Stimulated activated CD8-positive, alpha-beta memory T cell treated with anti-CD3 and anti-CD28 coated beads, Interleukin-12 subunit alpha, Interleukin-12 subunit beta, amount 100 ng/mL, for 1 hour (primary cell): ENCODE measurements at places on chromosomes 11 and 22.
A peak's percentile ranks its signal among the peaks of the same experiment; 100 is the strongest.

GRCh38 chr11:47913529-47914244 lies 65.5 kb upstream of the NUP160 start:
- no peak for DNase-seq

GRCh38 chr11:108237058-108237481 lies 14.2 kb downstream of the ATM start:
- no peak for DNase-seq

DNA sequence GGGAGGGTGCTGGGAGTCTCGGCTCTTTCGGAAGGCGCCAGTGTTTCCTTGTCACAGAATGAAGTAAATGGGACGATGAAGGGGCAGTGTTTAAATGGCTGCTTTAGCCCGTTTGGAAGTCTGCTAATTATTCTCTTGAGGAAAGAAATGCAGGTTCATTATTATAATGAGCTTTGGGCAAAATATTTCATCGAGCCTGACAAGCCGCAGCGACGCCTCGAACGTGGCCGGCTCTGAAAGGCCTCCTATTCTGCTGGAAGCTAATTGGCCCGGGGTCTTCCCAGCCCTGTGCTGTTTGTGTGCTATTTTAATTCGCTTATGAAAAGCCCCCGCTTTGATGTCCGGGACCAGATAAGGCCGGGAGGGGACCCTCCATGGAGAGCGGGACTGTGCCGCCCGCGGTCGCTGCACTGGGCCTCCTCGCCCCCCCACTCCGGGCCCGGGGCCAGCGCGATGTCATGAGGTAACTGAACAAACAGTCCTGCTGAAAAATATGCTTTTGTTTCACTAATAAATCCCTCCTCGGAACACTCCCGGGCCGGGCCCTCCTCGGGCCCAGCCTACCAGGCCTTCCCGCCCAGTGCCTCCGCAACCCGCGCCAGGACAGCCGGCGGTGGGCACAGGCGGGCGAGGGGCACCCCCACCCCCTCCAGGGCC lies 78.4 kb downstream of the CDKN1C start:
- no peak for DNase-seq

DNA sequence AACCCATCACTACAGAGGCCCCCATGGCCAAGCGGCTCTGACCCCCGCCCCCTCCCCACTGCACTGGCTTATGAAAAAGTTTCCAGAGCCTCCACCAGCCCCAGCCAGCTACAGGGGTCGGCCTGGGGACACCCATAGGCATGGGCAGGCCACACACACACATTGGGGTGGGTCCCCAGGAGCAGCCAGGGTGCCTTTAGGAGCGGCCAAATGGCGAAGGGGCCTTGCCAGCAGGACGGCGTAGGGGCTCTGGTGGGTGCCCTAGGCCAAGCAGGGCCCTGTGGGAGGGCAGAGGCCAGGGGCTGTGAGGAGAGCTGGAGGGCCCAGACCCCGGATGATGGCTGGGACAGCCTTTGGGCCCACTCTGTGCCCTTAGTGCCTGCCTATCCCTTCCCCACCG lies 10.1 kb downstream of the TSSC4 start:
- DNase-seq = no peak

GRCh38 chr11:17931595-17931994 lies 81.3 kb downstream of the SERGEF start:
- DNase-seq = no peak

- no peak for DNase-seq
Observed at GRCh38 chr22:46795140-46795539, 32.7 kb downstream of the TBC1D22A start.

GRCh38 chr11:68498321-68498720 lies 37.8 kb downstream of the PPP6R3 start:
- no peak for DNase-seq

DNA sequence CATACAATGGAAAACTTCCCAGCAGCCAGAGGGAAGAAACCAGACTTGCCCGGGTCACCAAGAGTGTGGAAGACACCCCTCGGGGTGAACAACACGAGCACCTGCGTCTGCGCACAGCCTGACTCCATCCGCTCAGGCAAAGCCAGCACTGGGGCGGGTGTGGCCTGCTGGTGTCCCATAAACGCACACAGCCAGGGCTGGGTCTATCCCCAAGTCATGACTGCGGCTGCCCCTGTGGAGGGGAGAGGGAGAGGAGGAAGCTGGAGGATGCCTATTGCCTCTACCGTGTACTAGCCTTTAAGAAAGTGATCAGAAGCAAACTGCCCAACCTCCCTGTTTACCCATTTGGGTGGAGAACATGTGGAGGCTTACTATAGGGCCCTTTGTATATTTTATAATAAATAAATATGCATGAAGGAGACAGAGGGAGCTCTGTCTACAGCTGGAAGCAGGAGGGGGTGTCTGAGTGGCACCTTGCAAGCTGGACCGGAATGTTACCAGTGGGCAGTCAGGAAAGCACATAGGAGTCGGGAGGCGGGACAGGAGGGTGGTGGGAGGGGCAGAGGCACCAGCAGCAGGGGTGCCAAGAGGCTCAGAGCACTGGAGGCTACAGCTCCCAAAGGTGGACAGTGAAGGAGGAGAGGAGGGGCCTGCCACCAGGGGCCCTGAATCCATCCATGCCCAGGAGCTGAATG lies 79.6 kb downstream of the PHF21B start:
- DNase-seq = no peak

GRCh38 chr11:116187026-116187425 lies 585.8 kb downstream of the BUD13 start:
- DNase-seq = no peak

GRCh38 chr11:109085708-109086373 lies 336.1 kb upstream of the C11orf87 start:
- DNase-seq = no peak

DNA sequence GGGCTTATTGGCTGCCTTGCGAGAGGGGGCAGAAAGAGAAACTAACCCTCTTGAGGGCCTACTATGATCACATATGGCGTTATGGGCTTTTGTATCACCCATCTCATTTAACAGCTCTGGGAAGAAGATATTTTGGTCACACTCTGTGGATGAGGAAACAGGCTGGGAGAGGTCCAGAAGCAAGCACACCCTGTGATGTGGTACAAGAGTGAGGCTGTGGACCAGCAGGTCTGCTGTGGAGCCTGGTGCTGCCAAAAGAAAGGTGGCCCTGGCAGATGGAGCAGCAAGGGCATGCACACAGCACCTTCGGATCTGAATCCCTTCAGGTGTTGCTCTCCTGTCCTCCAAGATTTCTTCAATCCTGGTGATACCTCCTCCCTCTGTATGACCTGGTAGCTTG lies 64.1 kb downstream of the KCNC1 start:
- no peak for DNase-seq

DNA sequence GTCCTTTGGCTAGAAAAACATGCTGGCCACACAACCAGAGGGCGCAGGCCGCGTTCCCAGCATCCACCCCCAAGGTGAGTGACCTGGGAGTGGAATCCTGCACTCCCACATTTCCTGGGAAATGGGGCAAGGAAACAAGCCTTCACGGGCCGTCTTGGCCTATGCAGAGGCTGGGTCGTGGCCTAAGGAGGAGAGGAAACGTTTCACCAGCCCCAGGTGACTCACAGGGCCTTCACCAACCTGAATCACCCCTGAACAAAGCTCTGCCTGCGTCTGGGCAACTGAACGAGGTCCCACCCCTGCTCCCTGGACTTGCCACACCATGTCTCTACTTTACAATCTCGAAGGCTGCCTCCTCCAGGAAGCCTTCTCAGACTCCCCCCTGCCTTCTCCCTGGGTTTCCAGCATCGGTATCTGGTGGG lies 13.2 kb downstream of the MYH9 start:
- DNase-seq = peak; percentile 40

DNA sequence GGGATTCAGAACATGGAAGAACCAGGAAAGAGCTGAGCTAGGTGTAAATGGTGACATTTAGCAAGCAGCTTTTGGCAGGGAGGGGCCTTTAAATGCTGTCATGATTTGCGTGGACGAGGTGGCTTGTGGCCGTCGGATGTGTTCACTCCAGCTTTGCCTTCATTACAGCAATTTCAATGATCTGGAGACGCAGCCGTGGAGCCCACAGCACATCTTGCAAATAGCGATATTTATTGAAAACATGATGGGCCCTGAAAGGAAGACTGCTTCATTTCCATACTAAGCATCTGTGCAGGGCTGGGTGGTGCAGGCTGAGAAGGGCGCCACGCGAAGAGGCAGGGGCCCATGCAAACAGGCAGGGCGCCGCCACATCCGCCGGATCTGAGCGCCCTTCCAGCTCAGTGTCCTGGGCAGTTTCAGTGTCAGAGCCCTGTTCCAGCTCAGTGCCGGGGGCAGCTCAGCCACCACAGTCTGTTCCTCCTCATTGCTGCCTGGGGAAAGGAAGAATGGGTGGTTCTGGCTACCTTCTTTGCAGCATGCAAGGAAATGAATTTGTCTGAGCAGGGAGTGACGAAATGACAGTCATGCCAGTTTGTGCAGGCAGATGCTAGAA lies 111.1 kb upstream of the TTC12 start:
- no peak for DNase-seq

DNA sequence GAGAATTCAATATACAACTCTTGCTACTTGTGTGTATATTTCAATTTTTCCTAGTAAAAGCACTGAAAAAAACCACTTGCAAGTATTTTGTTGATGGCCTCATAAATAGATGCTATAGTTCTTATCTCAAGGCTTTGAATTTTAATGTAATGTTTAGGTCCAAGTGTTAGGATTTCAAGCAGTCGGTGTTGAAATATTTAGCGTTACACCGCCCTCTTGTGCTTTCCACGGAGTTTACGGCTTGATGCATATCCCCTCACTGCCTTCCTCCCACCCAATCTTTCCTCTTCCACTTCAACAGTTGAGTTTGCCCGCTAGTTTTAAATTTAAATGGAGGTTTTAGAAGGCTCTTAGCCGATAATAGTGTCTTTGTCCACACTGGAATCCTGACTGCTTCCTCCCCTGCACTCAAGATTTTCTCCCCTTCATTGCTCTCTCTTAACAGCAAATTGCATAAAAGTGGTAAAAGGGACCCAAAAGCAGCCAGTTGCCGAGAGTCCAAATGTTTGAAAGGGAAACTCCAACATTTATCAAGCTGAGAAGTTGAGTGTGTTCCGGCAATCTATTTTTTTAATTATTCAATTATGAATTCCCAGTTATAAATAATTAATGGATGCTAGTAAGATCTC lies 25.9 kb upstream of the HTATIP2 start:
- DNase-seq = no peak

DNA sequence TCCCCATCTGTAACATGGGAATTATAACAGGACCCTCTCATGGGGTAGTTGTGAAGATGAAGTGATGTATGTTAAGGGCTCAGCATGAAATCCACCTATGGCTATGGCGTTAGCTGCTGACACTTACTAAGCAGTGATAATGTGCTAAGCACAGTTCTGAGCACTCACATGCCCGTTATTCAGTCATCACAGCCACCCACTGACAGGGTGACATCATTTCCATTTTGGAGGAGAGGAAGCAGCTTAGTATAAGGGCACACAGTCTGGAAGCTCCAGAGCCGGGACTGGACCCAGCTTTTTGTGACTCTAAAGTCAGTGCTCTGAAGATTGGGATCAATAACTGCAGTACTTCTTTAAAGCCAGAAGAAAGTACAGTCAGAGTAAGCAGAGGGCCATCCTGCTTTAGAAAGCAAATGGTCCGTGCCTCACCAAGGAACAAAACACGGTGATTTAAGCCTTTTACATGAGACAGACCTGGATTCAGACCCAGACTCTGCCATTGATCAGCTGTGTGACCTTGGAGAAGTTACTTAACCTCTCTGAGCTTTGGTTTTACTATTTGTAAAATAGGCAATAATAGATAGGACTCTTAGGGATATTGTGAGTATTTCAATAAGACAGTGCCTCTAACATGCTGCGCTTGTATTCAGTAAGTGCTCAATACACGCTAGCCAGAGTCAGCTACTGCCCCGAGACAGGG lies 61.5 kb downstream of the SGSM1 start:
- DNase-seq = no peak

GRCh38 chr22:26722159-26722558 lies 64.8 kb downstream of the MIAT start:
- DNase-seq = no peak

GRCh38 chr22:46569848-46570695 lies 32.7 kb upstream of the CELSR1 start:
- no peak for DNase-seq

GRCh38 chr22:44243761-44244160 lies 63.0 kb downstream of the PARVG start:
- DNase-seq = no peak

DNA sequence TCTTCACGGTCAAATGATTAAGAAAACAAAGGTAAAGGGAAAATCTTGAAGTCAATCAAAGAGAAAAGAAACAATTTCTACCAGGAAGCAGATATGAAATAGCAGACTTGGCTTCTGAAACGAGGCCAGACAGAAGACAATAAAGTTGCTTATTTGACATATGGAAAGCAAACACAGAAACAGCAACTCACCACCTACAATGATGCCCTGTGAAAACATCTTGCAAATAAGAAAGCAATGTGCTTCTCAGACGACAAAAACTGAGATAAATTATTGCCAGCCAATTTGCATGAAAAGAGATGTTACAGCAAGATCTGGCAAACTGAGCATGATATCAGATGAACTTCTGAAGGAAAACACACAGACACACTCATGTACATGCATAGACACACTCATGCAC lies 45.9 kb upstream of the CTSC start:
- DNase-seq = no peak

DNA sequence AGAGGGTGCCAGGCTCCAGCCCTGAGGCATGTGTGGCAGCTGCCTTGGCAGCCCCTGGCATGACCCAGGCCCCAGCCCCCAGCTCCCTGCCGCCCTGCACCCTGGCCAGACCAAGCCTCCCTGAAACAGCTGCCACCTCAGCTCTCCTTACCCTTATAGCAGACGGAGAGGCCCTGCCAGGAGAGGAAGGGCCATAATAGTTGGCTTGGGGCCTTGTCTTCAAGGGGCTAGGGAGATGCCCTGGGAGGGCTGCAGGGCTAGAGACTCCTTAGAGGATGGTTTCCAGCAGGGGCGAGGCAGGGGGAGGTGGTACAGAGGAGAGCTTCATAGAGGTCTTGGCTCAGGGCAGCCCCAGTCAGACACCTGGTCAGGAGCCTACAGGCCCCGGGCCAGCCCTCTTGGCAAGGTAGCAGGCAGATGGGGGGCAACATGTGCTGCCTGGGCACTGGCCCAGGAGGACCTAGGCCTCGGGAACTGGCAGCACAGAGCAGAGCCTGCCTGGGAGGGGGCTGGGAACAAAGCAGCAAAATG lies 13.0 kb downstream of the SMTN start:
- DNase-seq = no peak

GRCh38 chr11:84687433-84687832 lies 939.7 kb downstream of the DLG2 start:
- DNase-seq = no peak

GRCh38 chr11:3669128-3669527 lies 2.1 kb downstream of the CHRNA10 start:
- no peak for DNase-seq

GRCh38 chr22:31106001-31106571 lies 1.3 kb downstream of the SELENOM start:
- DNase-seq = no peak

- no peak for DNase-seq
Observed at GRCh38 chr11:65960824-65961266, 689 bp upstream of the SART1 start.

- DNase-seq = no peak
Observed at GRCh38 chr11:73168925-73169579, 26.9 kb upstream of the FCHSD2 start.
